Esophagus mucosa (tissue), 1 donor: ENCODE measurements at places on chromosomes 12 and 14. TPM values are rescaled to one million over a fixed set of nuclear protein-coding genes. Genes with fewer than 3 reads are reported as not detected.

- no peak for ATAC-seq
Measured at GRCh38 chr14:67370830-67371229, 10.7 kb downstream of the EIF2S1 start.

The WNT1 gene
- total RNA-seq, result not detected

DNA sequence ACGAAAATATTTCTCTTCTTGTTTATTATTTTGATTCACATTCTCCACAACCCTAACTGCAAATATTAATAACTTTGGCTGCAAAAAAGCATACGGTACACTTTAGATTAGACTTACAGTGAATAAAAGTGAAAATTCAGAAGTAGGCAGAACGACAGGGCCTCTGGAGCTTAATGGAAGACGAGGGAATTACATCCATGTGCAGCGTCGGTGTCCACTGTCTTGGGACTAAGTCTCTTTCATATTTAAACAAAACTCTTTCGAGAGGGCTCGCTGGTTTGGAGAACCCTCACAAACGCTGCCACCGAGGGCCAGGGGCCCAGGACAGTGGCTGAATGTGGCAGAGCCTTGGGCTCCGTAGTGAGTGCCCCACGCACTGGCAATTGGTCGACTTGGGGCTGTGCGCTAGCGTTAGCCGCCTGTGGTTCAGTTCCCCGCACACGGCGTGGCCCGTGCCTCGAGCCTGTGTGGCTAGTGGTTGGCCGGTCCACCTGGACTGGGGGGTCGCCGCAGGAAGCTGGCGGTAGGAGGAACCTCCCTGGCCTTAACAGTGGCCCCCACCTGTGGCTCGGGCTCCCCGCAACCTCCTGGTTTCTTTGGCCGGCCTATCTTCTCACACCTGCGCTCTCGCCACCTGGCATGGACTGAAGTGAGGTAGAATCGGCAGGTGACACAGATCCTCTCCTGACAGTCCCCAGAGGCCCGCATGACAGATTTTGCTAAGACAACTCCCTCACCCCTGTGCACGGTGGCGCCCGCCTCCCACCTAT lies 739 bp upstream of the PAX9 start:
- ATAC-seq, result peak; percentile 13

GRCh38 chr12:16407346-16407745 lies 59.9 kb downstream of the MGST1 start:
- no peak for ATAC-seq

The PTPRO gene
- total RNA-seq, result 0.08 TPM

The PTPRR gene
- total RNA-seq, result not detected
